Spinal cord (tissue), 10 donors: ENCODE measurements at places on chromosomes 12 and 14. TPM values are rescaled to one million over a fixed set of nuclear protein-coding genes. Genes with fewer than 3 reads are reported as not detected.

- no peak for DNase-seq
Measured at GRCh38 chr14:68668531-68668930, 124.3 kb downstream of the ZFP36L1 start.

DNA sequence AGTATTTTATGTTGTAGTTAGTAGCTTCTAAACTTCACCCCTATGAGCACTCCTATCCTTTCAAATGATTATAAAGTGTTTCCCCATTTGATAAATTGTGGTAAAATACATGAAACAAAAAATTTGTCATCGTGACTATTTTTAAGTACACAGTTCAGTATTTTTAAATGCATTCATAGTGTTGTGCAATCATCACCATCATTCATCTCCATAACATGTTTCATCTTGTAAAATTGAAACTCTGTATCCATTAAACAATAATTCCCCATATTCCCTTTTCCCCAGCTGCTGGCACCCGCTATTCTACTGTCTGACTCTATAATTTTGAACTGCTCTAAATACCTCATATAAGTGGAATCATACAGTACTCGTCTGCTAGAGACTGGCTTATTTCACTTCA, 52.5 kb downstream of the ATP23 start:
- no peak for DNase-seq

DNA sequence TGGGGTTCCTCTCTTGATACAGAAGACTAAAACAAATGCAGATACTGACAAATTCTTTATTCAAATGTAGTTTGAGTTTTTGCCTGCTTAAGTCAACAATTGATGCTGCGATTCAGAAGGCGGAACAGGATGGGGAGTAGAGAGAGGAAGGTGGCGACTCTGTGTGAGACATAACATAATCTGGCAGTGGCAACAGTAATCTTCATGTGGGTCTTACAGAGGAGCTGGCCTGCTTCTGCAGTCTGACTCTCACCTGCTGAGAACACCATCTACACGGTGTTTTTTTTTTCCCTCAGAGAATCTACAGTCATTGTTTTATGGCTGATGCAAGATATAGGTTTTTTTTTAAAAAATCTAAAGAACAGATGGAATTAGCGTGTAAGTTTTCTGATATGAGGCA, 10.1 kb downstream of the CCDC92 start:
- DNase-seq: no peak

DNA sequence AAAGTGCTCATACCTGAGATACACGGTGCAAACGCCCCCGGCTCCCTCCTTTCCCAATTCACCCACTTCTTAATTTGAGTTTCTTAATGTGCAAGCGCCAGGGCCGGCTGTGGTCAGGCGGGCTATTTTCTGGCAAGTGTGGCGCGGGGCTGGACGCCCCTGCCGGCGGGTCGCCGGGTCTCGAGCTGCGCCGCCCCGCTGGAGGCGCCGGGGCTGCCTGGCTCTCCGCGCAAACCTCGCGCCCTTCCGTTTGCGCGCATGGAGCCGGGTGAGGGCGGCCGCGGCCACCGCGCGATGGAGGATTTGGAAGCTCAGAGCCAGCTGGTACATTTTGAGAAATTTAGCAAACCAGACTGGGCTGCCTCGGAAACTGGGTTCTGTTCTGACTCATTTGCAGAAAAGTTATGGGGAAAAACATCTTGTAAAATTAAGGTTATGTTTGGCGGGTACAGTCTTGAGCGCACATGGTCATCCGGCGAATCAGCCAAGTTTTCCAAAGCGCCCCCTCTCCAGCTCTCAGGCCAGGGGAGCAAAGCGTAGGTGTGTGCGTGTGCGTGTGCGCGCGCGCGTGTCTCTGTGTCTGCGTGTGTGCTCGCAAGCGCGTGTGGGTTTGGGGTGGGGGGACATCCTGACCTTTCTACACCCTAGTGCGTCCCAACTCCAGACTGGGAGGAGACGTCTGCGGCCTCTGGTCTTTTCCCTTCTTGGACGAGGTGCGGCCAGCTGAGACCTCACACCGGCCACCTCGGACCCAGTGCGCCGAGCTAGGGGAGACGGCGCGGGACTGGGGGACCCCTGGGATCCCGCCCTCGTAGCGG, 6.5 kb upstream of the OTX2 start:
- DNase-seq: peak; percentile 29

- DNase-seq: no peak
Measured at GRCh38 chr12:75922944-75923642, 108.5 kb downstream of the PHLDA1 start.

Gene TEX52
- 0.81 TPM for polyA plus RNA-seq

GRCh38 chr14:89330236-89331002, 86.6 kb downstream of the FOXN3 start:
- DNase-seq: no peak

Gene PARPBP
- 7.9 TPM for polyA plus RNA-seq

Gene DDN
- polyA plus RNA-seq: 1.2 TPM

Gene FGD6
- polyA plus RNA-seq: 6.9 TPM

Gene MYBPC1
- polyA plus RNA-seq: 4.6 TPM

GRCh38 chr12:107571492-107571891, 114.1 kb upstream of the PWP1 start:
- no peak for DNase-seq

DNA sequence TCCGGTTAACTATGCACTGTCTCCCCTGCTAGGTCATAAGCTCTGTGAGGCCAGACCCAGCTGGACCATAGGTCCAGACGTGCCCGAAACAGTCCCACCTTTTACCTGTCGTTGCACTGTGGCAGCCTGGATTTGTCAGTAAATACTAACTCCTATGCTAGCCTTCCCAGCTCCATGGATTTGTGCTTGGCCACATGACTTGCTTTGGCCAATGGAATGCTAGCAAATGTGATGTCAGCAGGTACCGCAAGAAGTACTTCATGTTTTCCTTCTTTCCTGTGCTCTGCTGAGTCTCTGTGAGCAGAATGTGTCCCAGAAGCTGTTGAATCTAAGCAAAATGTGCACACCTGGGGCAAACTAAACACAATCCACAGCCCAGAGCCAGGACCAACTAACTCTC, 157.2 kb downstream of the ANO2 start:
- no peak for DNase-seq

GRCh38 chr12:26630546-26631027, 202.4 kb downstream of the ITPR2 start:
- no peak for DNase-seq

Gene UBE3B
- 27.1 TPM for polyA plus RNA-seq

DNA sequence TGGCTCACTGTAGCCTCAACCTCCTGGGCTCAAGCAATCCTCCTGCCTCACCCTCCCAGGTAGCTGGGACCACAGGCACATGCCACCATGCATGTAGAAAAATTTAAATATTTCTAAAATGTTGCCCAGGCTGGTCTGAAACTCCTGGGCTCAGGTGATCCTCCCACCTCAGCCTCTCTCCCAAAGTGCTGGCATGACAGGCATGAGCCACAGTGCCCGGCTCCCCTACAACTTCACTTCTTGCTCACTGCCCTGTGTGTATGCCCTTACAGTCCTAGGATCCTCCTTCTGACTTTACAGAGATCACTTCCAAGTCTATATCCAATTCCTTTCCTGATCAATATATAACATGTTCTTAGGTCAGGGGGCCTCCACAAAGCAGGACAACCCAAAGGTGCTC, 23.8 kb upstream of the CREBL2 start:
- DNase-seq: no peak

Gene HCAR2
- 0.26 TPM for polyA plus RNA-seq

DNA sequence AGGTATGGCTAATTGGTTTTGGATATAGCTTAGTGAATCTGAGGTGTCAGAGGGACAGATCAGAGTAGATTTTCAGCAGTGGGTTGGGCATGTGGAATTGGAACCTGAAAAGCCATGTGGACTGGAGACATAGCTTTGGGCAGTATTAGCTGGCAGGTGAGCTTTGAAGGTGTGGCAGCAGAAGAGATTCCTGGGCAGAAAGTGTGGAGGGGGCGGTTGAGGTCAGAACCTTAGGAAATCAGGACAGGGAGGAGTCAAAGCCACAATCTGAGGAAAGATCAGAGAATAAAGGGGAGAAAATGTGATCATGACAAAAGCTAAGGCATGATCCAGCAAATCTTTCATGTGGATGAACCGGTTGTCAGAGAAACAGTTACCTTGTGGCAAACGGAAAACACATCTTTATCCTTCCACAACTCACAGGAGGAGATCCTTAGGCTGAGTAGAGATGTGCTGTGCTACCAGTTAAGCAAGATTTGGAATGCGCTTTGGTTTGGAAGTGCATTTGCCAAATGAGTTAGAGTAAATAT, 56.4 kb downstream of the PTGER2 start:
- DNase-seq: no peak

GRCh38 chr12:103097496-103097895, 140.0 kb downstream of the ASCL1 start:
- no peak for DNase-seq

GRCh38 chr14:72523424-72524294, 370.2 kb downstream of the DPF3 start:
- no peak for DNase-seq

DNA sequence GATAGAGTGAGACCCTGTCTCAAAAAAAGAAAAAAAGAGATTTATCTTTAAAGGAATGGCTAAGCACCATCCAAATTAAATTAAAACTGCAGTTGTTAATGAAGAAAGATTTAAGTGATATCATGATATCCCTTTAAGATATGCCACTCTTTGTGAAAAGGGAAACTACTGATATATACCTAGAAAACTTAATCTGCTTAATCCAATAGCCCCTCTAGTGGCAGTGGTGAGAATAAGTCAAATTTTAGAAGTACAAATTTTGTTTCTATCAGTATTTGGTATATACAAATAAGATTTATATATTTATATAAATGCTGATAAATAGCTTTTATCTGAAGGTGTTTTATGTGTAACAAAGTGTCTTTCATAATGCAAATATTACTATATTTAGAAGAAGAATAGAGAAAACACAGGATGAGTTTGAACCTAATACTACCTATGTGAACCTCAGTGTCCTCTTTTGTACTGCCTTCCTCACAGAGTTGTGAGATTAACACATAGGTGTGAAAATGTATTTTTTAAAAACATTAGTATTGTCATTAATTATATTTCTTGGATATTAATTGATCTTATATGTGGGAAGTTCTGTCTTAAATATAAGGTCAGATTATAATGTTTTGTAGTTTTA, 51.4 kb upstream of the GARIN2 start:
- no peak for DNase-seq

DNA sequence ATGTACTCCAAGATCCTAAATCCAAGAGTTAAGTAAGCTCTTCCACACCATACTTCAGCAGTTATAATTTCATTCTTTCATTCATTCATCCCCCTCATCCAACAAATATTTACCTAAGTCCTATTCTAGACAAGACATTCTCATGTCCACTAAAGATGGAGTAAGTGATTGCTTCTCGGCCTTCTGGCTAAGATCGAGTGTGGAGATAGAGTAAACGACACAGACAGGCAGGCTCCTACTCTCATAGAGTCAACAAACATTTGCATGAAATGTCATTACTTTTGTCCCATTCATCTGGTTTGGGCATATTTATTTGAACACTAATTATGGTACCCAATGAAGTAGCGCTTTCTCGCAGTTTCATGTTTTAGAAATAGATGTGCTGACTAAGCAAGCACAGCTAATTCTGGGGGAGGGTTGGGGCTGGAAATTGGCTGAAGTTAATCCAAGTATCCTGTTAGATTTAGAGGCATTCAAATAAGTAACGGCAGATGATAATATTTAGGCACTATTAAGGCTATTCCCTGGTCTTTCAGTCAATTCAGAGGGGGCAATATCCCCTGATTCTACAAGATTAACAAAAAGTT, 176.5 kb downstream of the CEP128 start:
- DNase-seq: no peak

- no peak for DNase-seq
Measured at GRCh38 chr12:80938397-80938796, 663 bp upstream of the LIN7A start.

Gene KRT83
- not detected for polyA plus RNA-seq

DNA sequence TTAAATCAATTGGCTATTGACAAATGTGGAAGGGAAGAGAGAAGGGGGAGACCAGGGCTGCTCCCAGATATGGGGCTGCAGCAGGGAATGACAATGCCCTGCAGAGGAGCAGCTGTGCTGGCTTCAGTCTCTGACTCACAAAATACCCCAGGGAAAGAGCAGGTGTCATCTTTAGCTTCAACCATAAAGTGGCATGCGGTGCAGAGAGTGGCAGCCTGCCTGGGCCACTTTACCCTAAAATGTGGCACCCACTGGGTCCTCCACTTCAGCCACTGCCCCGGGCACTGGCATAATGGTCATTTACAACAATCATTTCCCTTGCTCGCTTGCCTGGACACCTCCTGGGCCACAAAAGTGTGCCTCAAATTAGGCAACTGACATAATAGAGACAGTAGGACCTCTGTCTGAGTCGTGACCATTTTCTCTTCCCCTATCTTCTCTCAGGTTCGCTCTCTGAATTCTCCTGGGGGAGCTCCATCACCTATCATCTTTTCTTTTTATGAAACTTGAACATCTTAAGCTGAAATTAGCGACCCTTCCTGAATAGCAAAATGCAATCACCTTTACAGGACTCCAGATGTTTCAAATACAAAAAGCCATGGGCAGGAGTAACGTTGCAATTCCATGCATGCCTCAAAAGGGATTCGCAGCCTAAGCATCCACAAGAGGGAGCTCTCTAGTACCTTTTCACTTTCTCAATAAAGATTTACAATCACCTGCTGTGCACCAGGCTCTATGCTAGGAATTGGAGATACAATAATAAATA, 179.9 kb upstream of the ATF7IP start:
- no peak for DNase-seq
